ENCODE measurements at places on chromosomes 6 and 20.

GRCh38 chr6:1554476-1555310 lies 55.0 kb upstream of the FOXC1 start:
- DNase-seq: peak; percentile 44

GRCh38 chr6:16473908-16474771 lies 235.8 kb downstream of the GMPR start:
- DNase-seq: no peak

DNA sequence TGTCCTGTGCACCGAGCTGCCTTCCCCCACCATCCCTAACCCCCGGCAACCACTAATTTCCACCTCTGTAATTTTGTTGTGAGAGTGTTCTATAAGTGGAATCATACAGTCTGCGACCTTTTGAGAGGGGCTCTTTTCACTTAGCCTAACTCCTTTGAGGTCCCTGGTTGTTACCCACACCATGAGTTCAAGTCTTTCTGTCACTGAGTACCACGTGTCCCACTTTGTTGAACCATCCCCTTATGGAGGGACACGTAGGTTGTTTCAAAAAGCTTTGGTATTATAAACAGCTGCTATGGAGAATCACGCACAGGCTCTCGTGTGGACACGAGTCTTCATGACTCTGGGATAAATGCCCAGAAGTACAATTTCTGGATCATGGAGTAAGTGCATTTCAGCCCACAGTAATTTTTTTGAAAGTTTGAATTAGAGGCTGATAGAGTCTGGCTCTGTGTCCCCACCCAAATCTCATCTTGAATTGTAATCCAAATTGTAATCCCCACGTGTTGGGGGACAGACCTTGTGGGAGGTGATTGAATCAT lies 9.5 kb downstream of the FAM209B start:
- no peak for DNase-seq

GRCh38 chr6:97064578-97064977 lies 140.1 kb downstream of the KLHL32 start:
- no peak for DNase-seq

GRCh38 chr6:119440953-119441352 lies 91.4 kb upstream of the MAN1A1 start:
- DNase-seq: no peak

Measured in GM19239 (cell line).